ENCODE measurements at places on chromosomes 4 and X.

DNA sequence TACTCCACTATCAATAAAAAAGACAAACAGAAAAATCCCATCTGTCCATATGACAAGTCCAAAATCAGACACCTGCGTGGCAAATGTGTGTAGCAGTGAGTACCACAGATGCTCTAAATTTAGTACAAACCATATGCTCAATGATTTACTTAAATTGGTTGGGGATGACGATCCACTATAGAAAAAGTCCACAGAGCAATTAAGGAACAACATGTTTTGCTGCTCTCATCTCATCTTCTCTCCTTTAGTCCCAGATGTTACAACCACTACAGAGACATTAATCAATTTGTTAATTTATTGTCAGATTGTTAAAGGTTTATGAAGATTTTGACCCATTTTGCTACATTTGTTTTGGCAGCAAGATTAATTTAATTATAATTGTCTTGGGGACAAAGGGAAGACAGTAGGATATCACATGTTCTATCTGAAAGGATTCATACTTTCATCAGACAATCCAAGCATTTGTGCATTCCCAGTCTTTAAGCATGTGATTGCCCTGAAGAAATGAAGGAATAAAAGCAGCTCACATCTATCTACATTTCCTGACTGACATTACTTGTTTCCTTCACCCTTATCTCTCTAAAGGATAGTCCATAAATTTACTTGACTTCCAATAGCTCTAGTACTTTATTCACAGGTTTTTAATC is 2268.1 kb downstream of the PCDH7 start:
- DNase-seq, result no peak

DNA sequence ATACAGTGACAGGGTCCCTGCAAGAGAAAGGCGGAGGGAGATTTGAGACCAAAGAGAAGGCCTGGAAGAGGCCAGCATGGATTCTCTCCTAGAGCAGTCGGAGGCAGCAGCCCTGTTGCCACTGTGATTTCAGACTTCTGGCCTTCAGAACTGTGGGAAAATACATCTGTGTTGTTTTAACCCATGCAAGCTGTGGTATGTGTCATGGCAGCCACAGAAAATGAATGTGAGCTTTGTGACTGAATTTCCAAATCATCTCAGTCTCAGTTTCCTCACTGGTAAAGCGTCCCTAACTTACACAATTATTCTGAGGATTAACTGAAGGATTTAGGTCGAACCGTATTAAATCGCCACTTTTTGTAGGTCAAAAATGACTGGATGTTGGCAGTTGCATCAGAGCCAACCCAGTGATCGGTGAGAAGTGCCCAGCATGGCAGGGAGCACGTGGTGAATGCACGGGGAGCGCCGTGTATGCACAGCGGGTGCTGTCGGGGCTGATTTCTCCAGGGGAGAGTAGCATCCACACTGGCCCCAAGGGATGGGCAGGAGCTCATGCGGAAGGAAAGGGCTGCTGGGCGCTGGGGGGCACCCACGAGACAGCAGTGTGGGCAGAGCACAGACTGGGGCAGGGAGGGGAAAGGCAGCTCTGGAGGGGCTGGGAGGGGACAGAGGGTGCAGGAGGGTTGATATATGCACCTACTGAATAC is 23.8 kb upstream of the NSG1 start:
- no peak for DNase-seq

GRCh38 chrX:31217084-31217483 is 145.2 kb upstream of the FTHL17 start:
- DNase-seq, result no peak

DNA sequence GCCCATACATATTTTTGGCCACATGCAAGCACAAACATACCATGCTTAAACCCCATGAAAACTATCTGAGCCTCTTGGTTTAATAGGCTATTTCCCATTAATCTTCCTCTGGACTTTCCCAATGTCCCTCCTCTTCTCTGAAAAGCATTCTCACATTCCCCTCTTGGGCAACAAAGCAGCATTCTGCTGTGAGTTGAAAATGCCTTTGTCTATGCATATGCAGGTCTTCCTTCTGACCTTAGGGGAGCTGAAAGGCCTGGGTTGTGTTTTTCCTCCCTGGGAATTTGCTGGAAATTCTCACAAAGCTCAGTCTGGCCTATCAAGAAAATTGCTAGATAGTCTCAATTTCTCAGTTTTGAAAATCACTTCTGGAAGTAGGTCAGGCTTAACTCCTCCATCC is 4.2 kb downstream of the VSIG4 start:
- DNase-seq, result no peak

GRCh38 chrX:151729056-151729725 is 5.4 kb upstream of the CNGA2 start:
- DNase-seq, result no peak

DNA sequence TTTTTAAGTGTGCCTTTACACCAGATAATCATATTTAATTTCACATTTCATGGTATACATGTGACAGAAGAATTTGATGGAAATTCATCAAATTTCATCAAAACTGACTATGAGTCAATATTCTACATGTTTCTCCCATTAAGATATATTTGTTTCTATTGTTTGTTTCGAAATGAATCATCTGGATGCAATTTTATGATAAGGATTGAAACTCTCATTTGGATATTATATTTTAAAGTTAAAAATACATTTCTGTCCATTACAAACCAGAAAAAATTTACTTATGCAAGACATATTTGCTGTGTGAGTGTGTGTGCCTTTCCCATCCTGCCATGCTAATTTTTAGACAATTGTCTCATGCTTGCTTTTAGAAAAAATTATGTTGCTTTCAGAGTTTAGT is 52.2 kb downstream of the SULT1B1 start:
- DNase-seq, result no peak

GRCh38 chr4:35347276-35347675 is 897.0 kb downstream of the ARAP2 start:
- no peak for DNase-seq
